ENCODE measurements at places on chromosomes 1 and 21. TPM values are rescaled to one million over a fixed set of nuclear protein-coding genes. Genes with fewer than 3 reads are reported as not detected.

Gene LHX4
- 0.11 TPM for total RNA-seq

- DNase-seq = no peak
These were observed 27.5 kb upstream of the PLPPR4 start for GRCh38 chr1:99236756-99237155.

GRCh38 chr1:4395158-4395557 lies 259.3 kb upstream of the AJAP1 start:
- no peak for DNase-seq

DNA sequence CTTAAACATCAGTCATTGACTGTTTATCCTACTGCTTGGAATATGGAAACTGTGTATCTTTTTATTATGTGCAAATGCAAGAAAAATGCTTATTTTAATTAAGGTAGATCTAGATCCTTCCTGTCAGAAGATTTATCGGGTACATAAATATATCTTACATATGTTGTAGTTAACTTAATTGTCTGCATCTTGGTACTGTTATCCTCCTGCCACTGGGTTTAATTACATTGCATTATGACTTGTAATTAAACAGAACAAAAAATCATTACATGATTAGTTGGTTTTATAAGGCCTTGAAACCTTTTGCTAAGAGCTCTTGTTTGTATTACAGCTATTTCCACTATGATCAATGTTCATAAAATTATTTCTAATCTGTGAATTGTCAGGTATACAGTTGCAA lies 211.2 kb downstream of the PTGER3 start:
- no peak for DNase-seq

- DNase-seq = no peak
These were observed 9.8 kb downstream of the ACOT11 start for GRCh38 chr1:54557671-54558355.

GRCh38 chr1:112332176-112333150 lies 63.6 kb upstream of the CTTNBP2NL start:
- peak; percentile 77 for DNase-seq

- DNase-seq = peak; percentile 13
These were observed 84.1 kb upstream of the CCDC190 start for GRCh38 chr1:162944974-162945674.

- DNase-seq = no peak
These were observed 134.1 kb upstream of the KRTAP19-8 start for GRCh38 chr21:31172328-31172727.

DNA sequence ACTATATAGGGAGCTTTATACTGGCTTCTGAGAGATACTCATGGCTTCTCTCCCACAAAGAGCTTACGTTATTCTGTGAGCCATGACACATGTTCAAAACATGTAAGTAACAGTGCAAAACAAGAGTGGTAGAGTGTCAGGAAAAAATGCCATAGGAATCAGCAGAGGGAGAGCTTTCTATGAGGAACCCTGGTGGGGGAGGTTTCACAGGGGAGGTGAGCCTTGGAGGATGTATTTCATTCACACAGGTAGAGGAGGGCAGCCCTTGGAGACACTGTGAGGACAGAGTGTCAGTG lies 72.7 kb upstream of the LYST start:
- no peak for DNase-seq

Gene AMY1B
- not detected for total RNA-seq

Gene ADAMTS1
- total RNA-seq = 82.8 TPM

DNA sequence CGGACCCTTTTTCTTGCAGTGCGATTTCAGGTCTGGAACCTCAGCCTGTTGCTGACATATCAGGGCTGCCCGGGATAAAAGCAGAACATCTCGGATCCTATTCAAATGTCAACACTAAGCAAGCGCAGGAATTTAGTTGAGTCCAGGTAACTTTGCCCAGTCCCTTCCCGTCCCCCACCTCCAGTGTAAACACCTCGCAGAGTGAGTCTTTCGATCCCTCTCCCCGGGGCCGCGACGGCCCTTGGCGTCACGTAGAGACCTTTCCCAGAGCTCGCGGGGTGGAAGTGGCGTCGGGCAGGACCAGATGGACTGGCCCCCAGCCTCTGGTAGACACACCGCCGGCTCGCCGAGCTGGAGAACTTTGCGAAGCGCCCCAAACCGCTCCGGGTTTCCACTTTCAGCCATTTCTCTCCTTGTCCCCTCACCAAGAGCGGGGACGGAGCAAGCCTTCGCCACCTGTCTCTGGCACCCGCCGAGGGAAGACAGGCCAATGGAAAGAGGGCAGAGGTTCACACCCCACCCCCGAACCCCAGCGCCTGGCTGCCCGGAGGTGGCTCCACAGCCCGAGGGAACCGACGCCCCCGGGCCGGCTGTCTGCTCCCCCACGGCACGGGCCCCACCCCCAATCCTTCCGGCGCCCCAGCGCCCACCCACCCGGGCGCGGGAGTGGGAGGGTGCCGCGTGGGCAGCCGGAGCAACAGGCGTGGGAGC lies 570 bp downstream of the KCND3 start:
- DNase-seq = no peak

DNA sequence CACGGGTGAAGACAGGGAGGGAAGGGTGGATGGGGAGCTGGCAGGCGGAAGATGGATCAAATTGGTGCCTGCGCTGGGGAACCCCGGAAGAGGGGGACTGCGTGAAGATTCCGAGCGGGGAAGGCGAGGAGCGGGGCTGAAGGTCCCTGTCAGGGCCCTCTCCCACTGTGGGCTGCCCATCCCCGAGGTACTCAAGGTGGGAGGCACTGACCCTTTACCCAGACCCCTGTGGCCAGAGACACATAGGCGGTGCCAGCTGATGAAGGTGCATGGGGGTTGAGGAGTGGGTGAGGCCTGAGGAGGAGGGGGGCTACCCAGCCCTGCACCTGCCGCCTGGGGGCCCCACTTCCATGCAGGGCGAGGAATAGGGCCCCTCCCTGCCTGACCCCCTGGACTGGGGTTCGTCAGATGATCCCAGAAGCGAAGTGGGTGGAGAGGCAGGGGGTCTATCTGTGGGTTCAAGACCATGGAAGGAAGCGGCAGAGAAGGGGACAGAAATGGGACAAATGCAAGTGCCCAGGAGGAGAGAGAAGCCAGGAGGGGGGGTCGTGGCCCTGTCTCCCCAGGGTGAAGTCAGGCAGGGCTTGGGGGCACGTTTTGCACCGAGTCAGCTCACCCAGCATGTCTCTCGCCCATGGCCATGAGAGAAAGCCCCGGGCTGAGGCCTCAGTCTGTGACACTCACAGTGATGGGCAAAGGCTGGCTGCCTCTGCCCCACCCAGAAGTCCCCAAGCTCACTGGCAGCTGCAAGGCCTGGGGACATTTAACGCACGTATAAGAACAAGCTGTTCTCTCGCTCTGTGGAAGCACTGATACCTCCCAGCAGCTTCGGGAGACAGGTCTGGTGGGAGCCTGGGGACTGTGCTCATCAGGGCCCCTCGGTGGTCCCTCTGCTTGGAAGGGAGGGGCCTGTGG lies 7.0 kb upstream of the MMEL1 start:
- DNase-seq = no peak

DNA sequence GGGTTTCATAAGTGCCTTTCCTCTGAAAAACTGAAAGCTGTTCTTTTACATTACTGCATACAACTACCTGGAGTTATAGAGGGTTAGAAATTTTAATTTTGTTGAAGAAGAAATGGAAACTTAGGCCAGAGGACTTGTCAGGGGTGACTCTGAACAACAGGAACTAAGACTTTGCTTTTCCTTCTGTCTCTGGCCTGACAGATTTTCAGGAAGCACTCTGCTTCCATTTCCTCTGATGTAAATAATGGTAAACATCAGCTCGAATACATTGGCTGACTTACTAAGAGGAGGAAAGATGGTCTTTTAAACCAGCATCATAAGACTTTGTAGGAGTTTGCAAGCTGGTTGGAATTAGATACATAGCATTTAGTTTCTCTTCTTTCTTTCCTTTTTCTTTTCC lies 27.1 kb upstream of the PLEKHM2 start:
- no peak for DNase-seq

DNA sequence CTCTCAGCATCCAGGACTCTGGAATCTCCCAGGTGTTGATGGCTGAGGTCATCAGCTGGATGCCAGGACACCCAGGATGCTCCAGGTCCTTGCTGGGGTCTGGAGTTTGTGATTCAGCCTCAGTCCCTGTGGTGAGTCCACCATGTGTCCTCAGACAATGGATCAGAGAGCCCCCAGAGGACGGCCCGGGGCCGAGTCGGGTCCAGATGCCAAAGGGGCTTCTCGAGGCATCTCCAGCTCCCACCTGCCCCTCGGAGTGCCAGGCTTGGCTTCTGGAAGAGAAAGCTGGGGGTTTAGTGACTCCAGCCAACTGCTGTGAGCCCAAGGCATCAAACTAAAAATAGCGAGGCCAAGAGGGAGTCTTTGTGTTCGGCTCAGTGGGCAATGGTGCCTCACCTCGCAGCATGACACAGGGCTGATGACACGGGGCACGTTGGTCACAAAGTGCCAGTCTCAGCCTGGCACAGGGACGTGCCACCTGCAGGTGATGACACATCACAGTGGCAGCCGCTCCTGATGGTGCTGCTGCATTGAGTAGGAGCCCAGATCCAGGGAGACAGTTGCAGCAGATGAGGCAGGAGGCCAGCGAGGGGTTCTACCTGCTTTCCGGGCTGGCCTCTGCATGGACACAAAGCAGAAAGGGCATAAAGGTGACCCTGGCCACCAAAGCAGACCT lies 10.6 kb downstream of the PDE9A start:
- no peak for DNase-seq

Gene TEX38
- not detected for total RNA-seq

Gene CHD5
- 0.06 TPM for total RNA-seq

GRCh38 chr1:196678510-196678884 lies 26.7 kb downstream of the CFH start:
- peak; percentile 68 for DNase-seq

Gene RAP1GAP
- total RNA-seq = 0.06 TPM

- DNase-seq = no peak
These were observed 34.2 kb downstream of the SYNJ1 start for GRCh38 chr21:32693581-32693980.

GRCh38 chr1:39564941-39565340 lies 11.6 kb downstream of the PABPC4 start:
- no peak for DNase-seq

- DNase-seq = no peak
These were observed 50.0 kb upstream of the ZNF648 start for GRCh38 chr1:182111496-182111895.

DNA sequence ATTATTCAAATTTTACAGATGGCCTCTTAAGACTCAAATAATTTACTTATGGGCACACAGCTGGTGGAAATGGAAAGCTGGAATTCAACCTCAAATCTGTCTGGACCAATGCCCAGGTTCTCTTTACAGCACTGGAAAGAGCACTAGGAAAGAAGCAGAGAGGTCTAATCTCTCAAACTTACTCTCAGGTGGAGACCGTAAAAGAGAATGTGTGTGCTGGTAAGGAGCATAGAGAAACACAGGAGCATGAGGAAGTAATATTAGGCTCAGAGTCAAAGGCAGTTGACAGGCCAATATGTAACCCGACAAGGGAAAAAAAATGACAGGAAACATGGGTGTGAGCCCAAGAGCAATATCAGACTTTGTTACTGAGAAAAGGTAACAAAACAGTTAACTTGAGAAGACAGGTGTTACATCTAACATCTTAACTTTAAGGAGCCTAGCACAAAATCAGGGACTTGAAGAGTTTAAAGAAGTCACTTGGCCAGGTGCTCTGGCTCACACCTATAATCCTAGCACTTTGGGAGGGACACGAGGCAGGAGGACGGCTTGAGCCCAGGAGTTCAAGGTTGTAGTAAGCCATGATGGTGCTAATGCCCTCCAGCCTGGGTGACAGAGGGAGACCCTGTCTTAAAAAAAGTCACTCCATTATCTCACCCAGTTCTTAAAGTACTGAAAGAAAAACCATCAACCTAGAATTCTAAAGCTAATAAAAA lies 20.7 kb downstream of the PPP1R15B start:
- DNase-seq = no peak

Gene LRRC53
- total RNA-seq = not detected

GRCh38 chr1:178867670-178868069 lies 3.2 kb downstream of the ANGPTL1 start:
- peak; percentile 37 for DNase-seq

DNA sequence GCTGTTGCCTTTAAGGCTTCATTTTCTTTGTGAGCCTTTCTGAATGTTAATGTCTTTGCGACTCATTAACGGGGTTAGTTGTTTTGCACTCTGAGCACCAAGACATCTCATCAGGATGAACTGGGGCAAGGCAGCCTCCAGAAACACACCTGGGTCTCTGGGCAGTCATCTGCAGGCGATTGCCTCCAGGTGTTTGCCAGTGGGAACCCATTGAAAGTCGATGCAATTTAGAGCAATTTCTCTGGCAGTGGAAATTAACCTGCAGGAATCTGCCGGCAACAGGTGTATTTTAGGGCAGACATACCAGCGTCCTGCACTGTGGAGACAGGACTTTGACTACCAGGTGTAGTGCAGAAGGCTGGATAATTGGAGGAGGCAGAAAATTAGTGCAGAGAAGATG lies 661.0 kb upstream of the PTBP2 start:
- no peak for DNase-seq

DNA sequence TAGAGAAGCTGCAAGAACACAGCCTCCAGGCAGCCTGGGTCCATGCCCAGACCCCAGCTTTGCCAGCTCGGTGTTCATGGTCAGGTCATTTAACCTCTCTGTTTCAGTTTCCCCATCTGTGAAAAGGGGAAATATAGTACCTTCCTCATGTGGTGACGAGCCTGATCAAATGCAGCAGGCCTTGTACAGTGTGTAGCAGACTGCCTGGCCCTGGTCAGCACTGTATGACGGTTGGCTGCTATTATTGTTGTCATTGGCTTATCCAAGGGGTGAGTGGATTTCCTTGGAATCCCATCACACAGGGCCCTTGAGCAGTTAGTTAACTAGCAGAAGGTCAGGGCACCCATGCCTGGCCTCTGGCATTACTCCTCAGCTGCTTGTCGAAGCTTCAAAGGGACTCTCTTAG lies 6.6 kb upstream of the TMEM51 start:
- no peak for DNase-seq

- DNase-seq = no peak
These were observed 50.4 kb upstream of the KIAA1614 start for GRCh38 chr1:180862305-180862704.

- peak; percentile 1 for DNase-seq
These were observed 187.0 kb upstream of the ESRRG start for GRCh38 chr1:216910081-216910840.

DNA sequence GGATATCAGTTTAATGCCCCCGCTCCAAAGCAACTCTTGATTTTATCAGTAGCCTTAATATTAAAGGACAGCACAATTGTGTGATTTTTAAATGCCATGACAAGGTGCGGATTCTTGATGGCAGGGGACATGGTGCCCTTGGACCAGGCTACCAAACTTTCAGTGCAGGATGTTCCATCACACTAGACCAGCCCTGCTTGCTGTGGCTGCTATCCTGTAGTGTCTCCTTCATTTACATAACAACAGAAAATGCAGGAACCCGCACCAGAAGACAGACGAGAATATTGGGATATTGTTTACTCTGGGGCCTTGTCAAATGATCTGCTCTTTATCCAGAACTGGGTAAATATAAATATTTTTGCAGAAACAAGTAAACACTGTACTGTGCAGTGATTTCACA lies 229.3 kb upstream of the PKN2 start:
- DNase-seq = no peak

Data from LHCN-M2 (cell line).